ENCODE measurements at places on chromosomes 3 and 15. TPM values are rescaled to one million over a fixed set of nuclear protein-coding genes. Genes with fewer than 3 reads are reported as not detected.

FAM219B gene
- 22.2 TPM for total RNA-seq

FBXW12 gene
- total RNA-seq = not detected

KBTBD13 gene
- not detected for total RNA-seq

TOP2B gene
- 52.2 TPM for total RNA-seq

CTXND1 gene
- not detected for total RNA-seq

SNAP23 gene
- 58.0 TPM for total RNA-seq

CHRFAM7A gene
- total RNA-seq = not detected

C3orf49 gene
- total RNA-seq = not detected

ALPK3 gene
- total RNA-seq = under 0.01 TPM

KAT2B gene
- total RNA-seq = 6.4 TPM

PLIN1 gene
- 0.53 TPM for total RNA-seq

CASR gene
- total RNA-seq = not detected

EPHB1 gene
- under 0.01 TPM for total RNA-seq

ANKRD34C gene
- not detected for total RNA-seq

GABRR3 gene
- total RNA-seq = not detected

TMEM207 gene
- total RNA-seq = not detected

SHC4 gene
- 1.9 TPM for total RNA-seq

IQCH gene
- total RNA-seq = 2.3 TPM

PPP1R14D gene
- not detected for total RNA-seq

RNF123 gene
- total RNA-seq = 22.5 TPM

GRK7 gene
- not detected for total RNA-seq

GOLGA8R gene
- 0.18 TPM for total RNA-seq

XCR1 gene
- total RNA-seq = not detected

SEMA3G gene
- not detected for total RNA-seq

C3orf80 gene
- total RNA-seq = not detected

GOLGA8Q gene
- total RNA-seq = not detected

VILL gene
- total RNA-seq = 2.6 TPM

TLR9 gene
- not detected for total RNA-seq

CFAP100 gene
- not detected for total RNA-seq

PLS1 gene
- 0.53 TPM for total RNA-seq

CLDN1 gene
- 3.5 TPM for total RNA-seq

SLC51A gene
- not detected for total RNA-seq

IMP3 gene
- total RNA-seq = 73.5 TPM

SLC38A3 gene
- total RNA-seq = not detected

ZNF385D gene
- total RNA-seq = 6.6 TPM

LACTB gene
- total RNA-seq = 31.4 TPM

IFRD2 gene
- 80.1 TPM for total RNA-seq

GOLGA6L26 gene
- total RNA-seq = not detected

AADACL2 gene
- total RNA-seq = not detected

EFCC1 gene
- total RNA-seq = not detected

NTRK3 gene
- total RNA-seq = not detected

SLC35G2 gene
- total RNA-seq = 16.4 TPM

FAM3D gene
- total RNA-seq = not detected

PIK3CB gene
- total RNA-seq = 6.2 TPM

KNG1 gene
- not detected for total RNA-seq

SYNPR gene
- not detected for total RNA-seq

DENND6A gene
- total RNA-seq = 21.1 TPM

NLGN1 gene
- 2.0 TPM for total RNA-seq

CSPG5 gene
- not detected for total RNA-seq

HRG gene
- total RNA-seq = not detected

SAXO2 gene
- 0.71 TPM for total RNA-seq

CHRNA5 gene
- 1.2 TPM for total RNA-seq

P3H2 gene
- total RNA-seq = 19.3 TPM

SEMA6D gene
- 2.9 TPM for total RNA-seq

NSMCE3 gene
- 11.2 TPM for total RNA-seq
